Erythroblast (primary cell): ENCODE measurements at places on chromosomes 12 and 14.

GRCh38 chr14:88879022-88879421, 54.6 kb downstream of the TTC8 start:
- DNase-seq = peak; percentile 13

DNA sequence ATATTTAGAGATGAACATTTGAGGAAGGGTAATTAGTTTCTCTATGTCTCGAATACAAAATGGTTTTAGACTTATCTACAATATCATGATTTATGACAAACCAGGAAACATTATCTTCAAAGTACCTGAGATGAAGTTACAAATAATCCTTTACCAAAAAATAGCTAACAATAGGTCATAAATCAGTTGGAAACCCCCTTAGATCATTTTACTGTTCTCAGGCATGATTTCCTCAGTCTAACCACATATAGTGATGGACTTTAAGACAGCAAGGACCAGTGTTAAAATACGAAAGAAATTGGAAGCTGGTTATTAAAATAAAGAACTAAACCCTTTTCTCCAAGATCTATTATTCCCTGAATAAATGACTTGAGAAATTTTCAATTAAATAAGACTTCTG, 235.4 kb downstream of the RASSF9 start:
- no peak for DNase-seq

DNA sequence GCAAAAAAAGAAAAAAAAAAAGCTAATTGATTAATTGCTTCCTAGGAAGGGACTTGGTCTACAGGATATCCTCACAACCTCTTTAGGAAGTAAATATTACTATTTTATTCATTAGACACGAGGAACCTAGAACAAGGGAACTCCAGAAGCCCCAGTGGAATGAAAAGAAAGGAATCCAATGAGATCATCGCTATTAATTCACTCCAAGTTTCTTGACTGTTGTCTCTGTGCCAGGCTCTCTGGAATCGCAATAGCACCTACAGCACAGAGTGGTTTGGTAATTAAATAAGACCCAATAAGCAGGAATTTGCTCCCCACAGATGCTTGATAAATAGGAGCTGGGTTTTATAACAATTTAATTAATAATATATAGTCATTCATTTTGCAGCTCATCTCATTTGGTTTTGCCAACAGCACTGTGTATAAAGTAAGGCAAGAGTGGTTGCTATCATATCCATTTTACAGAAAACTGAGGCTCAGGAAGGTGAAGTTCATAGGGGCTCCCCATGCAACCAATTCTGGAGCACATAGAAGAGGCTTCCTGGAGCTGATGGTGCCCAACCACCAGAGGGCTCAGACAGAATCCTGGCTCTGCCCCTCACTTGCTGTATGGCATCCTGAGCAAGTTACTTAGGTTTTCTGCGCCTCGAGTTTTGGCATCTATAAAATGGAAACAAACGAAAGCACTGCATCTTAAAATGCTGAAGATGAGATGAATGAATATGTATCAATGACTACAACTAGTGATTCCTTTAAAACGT, 420.2 kb downstream of the MED13L start:
- DNase-seq = no peak

- DNase-seq = no peak
Observed at GRCh38 chr14:66152747-66153146, 333.4 kb upstream of the CCDC196 start.

GRCh38 chr12:44286336-44286735, 450.5 kb downstream of the TMEM117 start:
- no peak for DNase-seq

- DNase-seq = no peak
Observed at GRCh38 chr12:3263939-3264922, 187.1 kb downstream of the TSPAN9 start.

DNA sequence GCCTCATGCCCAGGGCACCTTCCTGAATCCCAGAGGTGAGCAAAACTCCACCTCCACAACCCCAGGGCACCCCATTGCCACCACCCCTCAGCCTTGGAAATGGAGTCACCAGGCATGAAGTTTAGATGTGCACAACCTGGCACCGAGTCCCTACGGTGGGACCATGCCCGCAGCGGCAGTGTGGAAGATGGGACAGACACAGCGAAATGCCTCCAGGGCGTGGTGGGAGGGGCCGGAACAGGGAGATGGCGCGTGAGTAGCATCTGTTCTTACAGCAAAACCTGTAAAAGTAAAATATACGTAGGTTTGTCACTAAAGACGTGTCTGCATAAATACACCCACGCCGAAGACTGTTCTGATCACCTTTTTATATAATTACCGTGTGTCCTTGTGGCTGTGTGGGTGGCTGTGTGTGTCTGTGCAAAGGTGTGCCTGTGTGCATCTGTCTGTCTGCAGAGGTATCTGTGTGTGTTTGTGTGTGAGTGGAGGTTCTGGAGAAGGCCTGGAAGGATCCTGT, 17.4 kb upstream of the DEGS2 start:
- no peak for DNase-seq

GRCh38 chr12:133233993-133234564, 1.6 kb downstream of the ANHX start:
- DNase-seq = no peak

GRCh38 chr14:96662116-96662970, 134.8 kb upstream of the VRK1 start:
- peak; percentile 50 for DNase-seq

DNA sequence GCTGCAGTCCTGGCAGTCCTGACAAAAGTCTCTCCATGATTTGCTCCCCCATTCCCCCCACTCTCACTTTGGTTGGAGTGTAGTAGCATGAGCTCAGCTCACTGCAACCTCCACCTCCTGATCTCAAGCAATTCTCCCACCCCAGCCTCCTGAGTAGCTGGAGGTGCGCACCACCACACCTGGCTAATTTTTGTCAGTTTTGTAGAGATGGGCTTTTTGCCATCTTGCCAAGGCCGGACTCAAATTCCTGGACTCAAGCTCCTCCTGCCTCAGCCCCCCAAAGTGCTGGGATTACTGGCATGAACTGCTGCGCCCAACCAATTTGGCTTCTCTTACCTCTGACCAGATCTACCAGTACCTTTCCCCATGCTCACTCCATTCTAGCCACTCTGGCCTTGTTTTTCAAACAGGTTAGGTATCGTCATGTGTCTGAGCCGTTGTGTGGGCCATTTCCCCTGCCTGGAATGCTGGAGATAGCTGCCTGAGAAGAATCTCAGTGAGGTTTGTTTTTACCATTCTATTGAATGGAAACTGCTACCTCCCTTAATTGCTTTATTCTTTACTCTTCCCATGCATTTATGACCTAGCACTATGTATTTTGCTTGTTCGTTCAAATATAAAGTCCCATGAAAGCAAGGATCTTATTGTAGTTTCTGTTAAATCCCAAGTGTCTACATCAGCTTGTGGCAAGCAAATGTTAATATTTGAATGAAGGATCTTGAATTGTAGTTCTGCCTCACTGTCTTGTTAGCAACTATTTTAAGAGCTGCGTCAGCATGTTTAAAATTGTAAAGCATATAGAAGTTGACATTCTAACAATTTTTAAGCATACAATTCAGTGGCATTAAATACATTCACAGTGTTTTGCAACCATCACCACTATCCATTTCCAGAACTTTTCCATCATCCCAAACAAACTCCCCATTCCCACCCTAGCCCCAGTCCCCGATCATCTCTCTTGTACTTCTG, 39.7 kb downstream of the CPSF6 start:
- no peak for DNase-seq

DNA sequence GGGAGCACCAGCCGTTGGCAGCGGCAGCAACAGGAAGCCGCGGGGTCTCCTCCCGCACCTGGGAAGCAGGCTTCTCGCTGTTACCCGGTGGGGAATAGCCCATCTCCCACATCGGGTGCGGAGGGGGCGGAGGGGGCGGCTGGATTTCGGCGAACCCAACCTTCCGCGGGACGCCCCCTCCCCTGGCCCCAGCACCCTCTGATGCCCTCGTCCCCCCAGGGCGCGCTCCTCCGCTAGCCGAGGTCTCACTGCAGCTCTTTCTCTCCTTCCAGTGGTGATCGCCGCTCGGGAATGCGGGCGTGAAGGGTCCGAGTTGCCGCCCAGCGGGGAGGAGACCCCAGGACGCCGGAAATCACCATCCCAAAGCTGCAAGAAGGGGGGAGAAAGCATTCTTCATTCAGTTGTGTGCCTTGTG, 303 bp downstream of the SAMD4A start:
- no peak for DNase-seq

DNA sequence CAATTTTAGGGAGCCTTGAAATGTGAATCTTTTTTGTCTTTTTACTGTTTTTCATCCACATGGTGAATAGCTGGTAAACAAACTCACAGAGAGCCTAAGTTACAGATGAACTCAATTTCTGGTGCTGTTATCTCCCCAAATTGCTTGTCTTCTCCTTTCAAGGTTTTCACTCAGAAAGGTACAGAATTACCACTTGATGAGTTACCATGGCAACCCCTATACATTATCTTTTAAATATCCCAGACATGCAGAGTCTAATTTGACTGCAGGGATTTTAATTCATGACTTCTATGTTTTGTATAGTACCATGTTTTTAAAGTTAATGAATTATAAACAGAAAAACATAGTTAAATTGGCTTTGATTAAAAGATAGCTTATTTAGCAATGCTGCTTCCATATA, 203.7 kb downstream of the PELI2 start:
- no peak for DNase-seq
